ENCODE measurements at places on chromosomes 1 and 21.
A peak's percentile ranks its signal among the peaks of the same experiment; 100 is the strongest.

- no peak for DNase-seq
Observed at GRCh38 chr1:59672851-59673572, 141.7 kb upstream of the HOOK1 start.

- DNase-seq = no peak
Observed at GRCh38 chr1:111599781-111600693, 19.6 kb upstream of the RAP1A start.

- DNase-seq = no peak
Observed at GRCh38 chr21:26943921-26944320, 23.0 kb downstream of the ADAMTS5 start.

DNA sequence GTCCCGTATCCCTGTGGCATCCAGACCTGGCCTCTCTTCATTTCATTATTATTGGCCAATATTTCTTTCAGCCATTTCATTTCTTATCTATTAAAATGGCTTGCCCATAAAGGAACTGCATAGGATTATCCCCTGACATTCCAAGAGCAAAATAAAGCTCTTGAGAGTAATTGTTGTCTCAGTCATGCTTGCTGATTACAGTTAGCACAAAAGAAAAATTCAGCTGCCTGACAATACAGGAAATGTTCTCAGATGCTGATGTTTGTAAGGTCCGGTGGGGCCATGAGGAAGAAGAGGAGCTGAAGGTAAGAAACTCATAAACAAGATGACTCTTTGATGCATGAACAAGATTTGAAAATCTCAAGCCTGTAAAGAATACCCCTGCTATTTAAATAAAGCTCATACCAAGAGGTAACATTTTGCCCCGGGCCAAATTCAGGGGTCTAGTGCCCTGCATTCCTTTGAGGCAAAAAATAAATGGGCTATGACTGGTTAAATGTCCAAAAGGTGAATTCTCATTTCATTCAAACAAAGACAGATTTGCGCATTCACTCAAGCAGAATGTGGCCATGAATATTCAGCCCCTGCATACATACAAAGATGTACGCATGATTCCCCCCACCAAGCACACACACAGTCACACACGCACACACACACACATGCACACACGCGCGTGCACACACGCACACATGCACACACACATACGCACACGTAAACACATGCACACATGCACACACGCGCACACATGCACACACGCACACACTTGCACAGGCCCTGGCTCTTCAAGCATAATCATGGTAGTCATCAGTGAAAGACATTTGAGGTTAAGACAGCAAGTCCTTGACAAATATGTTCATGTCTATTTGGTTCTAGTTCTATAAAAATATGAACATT lies 44.8 kb downstream of the KCNJ15 start:
- no peak for DNase-seq

DNA sequence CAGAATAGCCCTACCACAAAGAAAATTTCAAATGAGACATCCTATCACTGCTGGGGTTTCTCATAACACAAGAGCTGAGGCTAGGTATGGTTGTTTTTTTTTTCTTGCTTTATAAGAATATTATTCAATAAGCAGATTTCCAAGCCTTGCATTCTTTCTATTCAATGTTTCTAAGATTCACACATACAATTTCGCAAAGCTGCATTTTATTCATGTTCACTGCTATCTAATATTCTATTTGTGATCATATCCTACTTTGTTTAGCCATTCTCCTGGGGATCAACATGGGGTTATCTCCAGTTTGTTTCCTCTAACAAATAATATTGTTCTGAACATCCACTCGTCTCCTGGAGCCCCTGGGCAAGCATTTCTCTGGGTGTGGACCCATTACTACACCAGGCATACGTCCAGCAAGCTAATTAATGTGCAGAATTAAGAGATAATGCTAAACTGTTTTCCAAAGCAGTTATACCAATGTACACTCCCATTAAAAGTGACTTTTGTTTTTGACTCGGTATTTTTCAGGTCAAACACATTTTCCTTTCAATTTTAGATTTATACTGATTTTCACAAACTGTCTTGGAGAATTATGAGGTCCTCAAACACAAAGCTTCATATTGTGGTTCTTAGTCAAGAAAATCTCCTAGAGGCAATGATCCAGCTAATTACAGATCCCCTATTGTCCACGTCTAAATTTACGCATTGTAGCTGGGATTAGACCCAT lies 15.7 kb upstream of the HLCS start:
- DNase-seq = no peak

DNA sequence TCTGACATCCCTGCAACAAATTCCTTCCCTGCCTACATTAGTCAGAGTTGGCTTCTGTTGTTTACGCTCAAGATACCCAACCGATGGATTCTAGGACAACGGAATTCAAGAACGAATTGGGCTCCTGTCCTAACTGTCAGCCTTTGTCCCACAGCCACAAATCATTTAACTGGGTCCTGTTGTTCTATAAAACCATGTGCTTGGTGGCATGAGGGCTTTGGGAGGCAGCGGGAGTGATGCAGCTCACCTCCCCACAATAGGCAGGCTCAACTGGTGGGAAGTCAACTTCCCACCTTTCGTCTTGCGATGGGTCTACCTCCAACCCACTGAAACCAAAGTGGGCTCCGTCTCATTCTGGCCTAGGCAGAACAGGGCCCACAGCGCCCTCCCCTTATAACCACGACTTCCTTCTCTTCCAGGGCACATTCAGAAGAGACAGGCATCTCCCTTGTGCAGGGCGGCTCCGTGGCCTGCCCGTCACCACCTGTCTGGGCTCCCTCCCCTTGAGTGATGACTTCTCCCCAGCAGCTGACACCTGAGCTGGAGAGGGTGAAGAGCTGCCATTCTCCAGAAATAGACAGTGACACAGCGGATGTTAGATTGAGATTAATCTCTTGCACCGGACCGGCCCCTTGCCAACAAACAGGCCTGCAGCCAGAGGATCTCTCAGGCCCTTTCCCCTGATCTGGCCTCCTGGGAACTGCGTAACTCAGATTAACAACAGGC lies 26.5 kb downstream of the LRRC38 start:
- DNase-seq = no peak

GRCh38 chr1:13788795-13789194 lies 88.8 kb downstream of the PRDM2 start:
- DNase-seq = no peak

DNA sequence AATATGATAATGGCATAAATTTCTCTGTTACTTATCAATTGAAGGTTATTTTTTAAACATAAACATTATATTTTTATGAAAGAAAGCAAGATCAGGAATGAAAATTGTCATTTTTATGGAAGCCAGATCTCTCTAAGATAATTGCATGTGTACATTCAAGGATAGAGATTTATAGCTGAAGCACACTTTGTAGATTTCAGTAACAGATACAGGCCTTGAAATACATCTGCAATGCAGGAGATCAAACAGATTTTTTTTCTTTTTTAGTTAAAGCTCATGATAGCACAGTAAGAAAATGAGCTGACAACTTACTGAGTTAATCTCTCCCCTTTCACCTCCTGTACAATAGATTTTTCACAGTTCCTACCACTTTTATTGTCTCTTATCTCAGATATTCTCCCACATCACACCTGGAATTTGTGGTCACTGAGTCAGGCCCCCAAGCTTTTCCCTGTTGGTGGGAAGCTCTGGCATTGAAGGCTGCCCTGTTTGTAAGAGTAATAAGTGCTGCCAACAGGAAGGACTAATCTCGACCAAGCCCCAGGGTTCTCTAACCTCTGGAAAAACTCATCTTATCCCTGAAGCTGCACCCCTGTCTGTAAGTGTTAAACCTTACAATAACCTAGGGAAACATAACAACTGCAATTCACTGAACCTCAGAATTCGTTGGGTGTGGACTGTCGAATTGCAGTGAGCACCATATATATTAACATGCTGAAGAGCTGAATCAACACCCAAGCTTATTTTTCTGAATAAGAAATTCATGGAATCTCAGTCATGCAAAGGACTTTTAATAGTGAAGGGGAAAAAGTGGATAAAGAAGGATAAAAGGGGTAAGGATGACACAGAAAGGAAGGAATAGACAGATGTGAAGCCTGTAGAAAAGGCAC lies 599.0 kb downstream of the LMO4 start:
- DNase-seq = no peak

GRCh38 chr1:191346381-191346780 lies 811.9 kb upstream of the RGS18 start:
- no peak for DNase-seq

DNA sequence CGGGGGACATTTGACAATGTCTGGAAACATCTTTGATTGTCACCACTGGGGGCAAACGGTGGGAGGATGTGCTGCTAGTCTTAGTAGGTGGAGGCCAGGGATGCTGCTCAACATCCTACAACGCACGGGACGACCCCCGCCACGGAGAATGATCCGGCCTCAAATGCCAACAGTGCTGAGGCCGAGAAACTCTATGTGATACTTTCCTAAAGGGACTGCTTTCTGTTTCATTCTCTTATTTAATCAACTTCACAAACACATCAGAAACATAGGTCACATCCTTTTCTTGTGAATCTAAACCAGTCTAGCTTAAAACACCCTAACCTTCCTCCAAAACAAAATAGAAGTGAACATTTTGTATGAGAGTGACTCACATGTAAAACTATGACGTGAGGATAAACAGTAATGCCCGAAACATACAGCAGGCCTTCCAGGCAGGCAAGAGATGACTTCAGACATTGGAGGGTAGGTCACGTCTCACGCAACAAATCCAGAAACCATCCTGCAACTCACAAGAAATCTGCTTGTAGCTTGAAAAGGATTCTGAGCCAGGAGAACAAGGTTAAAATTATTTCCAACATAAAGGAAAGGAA lies 37.2 kb upstream of the ETS2 start:
- peak; percentile 17 for DNase-seq

DNA sequence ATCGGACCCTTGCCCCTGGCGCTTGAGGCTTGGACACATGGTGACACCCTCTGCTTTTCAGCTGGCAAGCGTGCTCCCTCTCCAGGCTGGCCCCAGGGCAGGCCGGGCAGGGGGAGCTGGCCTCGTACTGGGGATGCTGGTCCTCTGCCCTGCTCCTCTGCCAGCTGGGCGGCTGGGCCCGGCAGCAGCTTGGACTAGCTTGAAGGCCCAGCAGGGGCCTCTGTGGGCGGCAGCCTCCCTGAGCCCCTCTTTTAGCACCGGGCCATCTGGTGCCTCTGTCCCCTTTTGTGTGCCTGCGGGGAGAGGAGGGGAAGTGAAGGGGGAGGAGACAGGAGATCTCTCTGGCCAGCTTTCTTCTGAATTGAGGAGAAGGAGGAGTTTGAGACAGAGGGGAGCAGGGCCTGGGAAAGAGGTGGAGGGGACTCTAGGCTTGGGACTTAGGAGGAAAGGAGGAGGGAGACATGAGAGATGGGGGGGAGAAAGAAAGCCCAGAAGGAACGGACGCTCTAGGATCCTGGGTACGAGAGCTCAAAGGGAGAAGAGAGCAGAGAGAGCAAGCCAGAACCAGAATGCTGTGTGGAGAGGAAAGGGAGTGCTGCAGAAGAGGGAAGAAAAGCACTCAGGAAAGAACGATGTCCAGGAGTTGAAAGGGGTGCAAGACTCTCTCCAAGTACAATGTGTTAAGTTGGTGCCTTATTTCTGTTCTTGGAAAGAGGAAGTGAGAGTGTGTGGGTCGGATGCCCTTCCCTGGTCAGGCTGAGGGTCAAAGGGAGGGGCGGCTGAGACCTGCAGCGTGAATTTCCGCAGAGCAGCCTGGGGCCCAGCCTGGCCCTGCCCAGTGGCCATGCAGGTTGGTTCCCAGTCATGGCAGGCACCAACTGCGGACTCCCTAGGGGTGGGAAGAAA lies 40.3 kb downstream of the IER5 start:
- DNase-seq = no peak

DNA sequence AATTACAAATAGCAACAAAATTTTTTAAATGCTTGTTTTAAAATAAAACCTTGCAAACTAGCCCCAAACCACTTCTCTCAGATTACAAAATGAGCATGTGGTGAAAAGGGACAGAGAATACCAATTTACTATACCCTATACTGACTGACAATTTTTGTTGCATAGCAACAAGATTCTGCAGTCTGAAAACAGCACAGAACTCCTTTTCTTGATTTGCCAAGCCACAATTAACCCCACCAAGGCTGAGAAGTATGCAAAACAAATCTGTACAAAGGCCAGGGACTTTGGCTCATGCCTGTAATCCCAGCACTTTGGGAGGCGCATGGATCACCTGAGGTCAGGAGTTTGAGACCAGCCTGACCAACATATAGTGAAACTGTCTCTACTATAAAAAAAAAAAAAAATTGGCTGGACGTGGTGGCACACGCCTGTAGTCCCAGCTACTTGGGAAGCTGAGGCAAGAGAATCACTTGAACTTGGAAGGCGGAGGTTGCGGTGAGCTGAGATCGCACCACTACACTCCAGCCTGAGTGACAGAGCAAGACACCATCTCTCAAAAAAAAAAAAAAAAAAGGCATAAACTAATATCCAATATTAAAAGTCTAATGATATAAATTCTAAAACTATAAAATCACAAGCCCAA lies 21.8 kb downstream of the ENAH start:
- no peak for DNase-seq

GRCh38 chr1:2949966-2950925 lies 71.0 kb upstream of the ACTRT2 start:
- no peak for DNase-seq

DNA sequence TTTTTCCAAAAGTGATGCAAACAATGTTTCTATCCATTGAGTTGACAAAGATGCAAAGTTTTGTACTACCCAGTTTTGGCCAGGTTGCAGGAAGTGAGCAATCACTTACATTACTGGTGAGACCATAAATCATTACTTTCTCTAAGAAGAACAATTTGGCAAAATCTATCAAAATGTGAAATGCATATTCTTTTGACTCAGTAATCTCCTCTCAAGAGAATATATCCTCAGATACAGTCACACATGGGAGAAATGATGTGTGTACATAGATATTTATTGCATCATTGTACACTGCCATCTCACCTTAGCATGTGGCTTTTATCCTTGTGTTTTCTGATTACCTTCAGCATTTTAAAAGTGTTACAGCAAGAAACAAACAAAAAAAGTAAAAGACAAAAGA lies 52.4 kb upstream of the FMO3 start:
- DNase-seq = no peak

DNA sequence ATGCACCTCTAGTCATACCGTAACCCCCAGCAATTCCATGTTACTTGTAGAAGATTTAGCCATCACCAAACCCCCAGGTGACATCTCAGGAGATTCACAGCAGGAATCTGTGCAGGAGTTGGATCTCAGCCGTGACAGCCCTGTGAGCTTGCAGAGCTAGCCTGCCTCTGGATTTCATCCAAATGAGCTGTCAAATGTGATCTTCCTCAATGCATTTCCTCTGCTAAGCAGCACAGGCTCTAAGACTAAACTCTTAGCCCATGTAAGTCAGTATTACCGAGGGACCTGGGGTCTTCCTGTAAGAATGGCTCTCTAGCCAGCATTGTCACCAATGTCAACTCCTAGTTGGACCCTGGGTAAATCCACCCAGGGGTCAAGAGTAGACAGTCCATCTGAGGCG lies 41.7 kb downstream of the UMODL1 start:
- no peak for DNase-seq

DNA sequence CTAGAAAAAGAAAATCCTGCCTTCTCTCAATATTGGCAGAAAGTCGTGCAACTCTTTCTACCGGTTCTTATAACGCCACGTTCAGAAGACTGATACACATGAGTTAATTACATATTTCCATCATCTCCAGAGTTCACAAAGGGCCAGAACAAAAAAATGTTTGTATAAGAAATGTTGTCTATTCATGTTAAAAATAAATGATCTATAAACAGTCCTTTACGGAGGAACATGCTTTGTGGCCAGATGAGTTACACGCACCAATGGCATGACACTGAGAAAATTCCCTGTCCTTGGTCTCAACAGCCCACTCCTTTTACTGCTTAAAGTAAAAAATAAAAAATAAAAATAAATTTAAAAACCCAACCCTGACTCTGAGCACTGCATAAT lies 29.5 kb downstream of the C2CD2 start:
- no peak for DNase-seq
